ENCODE measurements at places on chromosomes 12 and 14. TPM values are rescaled to one million over a fixed set of nuclear protein-coding genes. Genes with fewer than 3 reads are reported as not detected.

GRCh38 chr12:105351523-105351922 lies 21.0 kb downstream of the C12orf75 start:
- no peak for DNase-seq

- DNase-seq: no peak
Measured at GRCh38 chr14:31660728-31661127, 99.5 kb downstream of the NUBPL start.

GRCh38 chr12:100251917-100252316 lies 15.0 kb downstream of the DEPDC4 start:
- no peak for DNase-seq

DNA sequence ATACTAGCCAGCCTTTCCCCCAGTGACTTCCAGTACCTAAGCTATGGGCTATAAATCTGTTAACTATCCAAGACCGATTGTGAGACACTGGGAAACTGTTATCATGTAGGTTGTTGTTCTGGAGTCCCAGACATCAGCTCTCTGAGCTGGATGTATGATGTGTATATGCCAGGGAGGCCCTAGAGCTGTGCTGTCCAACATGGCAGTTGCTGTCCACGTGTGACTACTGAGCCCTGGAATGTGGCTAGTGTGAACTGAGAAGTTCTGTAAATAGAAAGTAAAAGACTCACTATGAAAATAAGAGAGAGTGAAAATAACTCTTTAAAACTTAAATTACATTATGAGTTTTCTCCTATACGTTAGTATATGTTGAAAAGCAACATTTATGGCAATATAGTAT lies 755.8 kb upstream of the FBXO33 start:
- no peak for DNase-seq

GRCh38 chr14:24576182-24576581 lies at the start of gene CTSG:
Gene CTSG (minus strand): TSS chr14:24576250. CDS start chr14:24576223, 27 bp downstream.
- no peak for DNase-seq

- DNase-seq: no peak
Measured at GRCh38 chr12:76866151-76866567, 12.7 kb downstream of the CSRP2 start.

- no peak for DNase-seq
Measured at GRCh38 chr12:70330158-70330557, 35.9 kb upstream of the KCNMB4 start.

- no peak for DNase-seq
Measured at GRCh38 chr12:28413460-28414109, 223.3 kb downstream of the CCDC91 start.

DNA sequence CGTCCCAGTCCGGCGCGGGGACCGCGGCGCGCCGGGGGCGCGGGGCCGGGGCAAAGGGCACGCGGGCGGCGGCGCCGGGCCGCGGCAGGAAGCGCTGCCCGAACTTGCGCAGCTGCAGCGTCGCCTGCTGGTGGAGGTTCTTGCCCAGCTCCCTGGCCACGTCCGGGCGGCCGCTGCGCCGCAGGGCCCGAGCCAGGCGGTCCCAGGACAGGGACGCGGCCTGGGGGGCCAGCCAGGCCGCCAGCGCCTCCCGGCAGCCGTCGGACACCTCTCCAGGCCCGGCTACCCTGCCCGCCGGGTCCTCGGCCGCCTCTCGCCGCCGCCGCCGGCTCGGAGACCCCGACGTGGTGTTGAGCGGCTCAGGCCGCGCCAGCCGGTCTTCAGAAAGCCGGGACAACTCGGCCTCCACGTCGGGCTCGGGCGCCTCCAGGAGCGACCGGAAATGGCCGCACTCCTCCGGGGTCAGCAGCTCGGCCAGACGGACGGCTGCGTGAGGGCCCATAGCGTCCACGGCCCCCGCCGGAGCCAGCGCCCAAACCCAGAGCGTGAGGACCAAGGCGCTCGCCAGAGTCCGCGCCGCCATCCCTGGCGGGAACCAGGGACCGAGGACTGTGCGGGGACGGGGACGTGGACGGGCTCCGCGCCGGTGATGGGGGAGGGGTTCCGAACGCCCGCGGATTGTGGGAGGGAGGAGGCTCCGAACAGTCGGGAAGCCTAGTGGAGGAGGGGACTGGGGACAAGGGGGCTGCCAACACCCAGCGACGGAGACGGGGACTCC lies 34.0 kb downstream of the FIGNL2 start:
- DNase-seq: peak; percentile 76

DNA sequence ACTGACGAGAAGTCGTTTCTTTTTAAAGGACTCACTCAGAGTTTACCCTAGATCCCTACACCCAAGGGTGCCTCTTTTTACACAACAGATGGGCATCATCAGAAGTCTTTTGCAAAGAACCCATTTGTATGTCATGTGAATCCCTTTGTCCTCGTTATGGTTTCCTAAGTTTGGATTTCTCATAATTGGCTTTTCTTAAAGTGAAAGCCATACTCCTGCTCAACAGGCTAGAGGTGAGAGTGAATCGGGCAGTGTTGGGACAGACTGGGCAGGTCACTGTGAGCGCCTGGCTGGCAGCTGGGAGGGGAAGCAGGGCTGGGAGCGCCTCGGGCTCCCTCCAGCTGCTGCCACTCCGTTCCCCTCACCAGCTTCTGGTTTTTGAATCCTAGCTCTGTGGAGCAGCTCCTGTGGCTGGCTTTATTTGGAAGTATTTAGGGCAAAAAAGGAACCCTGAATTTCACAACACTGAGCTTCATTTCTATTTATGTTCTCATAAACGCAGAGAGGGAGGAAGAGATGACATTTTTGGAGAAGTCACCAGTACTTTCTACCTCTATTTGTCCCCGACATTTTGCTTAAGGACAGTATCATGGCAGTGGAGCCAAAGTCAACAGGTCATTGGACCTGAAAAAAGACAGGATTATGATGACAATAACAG lies 63.8 kb upstream of the ACTN1 start:
- no peak for DNase-seq

Gene CDCA4
- 16.5 TPM for total RNA-seq

Gene PTCSC3
- not detected for total RNA-seq

Gene CLEC4E
- not detected for total RNA-seq

Gene OR4M1
- not detected for total RNA-seq

Gene ABCC9
- total RNA-seq: not detected

Gene CRACR2A
- 42.9 TPM for total RNA-seq

Gene NXPH4
- total RNA-seq: 0.49 TPM

Gene SARNP
- 49.3 TPM for total RNA-seq
